AG09319 (cell line): ENCODE measurements at places on chromosomes 3 and 15.

DNA sequence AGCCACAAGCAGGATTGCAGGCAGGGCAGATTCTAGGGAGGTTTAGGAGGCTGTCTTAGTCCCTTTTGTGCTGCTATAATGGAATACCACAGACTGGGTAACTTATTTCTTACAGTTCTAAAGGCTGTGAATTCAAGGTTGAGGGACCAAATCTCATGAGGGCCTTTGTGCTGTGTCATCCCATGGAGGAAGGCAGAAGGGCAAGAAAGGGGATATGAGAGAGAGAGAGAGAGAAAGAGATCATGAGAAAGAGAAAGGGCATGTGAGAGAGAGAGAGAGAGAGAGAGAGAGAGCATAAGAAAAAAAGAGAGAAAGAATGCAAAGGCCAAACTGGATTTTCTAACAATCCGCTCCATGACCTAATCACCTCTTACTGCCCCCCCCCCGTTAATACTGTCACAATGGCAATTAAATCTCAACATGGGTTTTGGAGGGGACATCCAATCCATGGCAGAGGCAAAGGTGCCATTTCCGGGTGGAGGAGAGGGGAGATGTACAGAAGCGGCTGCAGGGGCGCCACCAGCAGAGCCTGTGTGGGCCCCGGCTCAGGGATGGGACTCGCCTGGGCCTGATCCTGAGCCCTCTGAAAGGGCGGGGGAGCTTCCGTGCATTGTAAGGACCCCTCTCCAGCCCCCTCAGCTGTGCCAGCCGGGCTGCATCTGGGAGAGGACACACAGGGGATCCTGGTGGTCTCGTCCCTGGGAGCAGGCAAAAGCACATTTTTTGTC is 20.5 kb downstream of the MRPS11 start:
- no peak for DNase-seq

DNA sequence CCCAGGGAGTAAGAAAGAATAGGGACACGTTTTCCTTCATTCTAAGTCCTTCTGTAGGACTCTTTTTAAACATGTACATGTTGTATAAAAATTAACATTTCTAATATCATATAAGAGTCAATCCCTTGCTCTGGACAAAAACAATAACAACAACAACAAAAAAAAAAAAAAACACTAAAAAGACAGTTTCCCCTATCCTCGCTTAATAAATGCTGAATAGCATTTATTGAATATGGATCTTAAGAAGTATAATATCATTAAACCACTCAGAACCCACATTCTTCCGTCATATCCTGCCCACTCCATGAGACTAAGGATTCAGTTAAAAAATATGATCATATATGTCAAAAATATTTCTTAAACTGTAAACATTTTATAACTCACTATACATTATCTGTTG is 145.1 kb downstream of the AQP9 start:
- no peak for DNase-seq

- no peak for DNase-seq
These were observed 4.5 kb downstream of the SMC4 start for GRCh38 chr3:160403796-160404470.

- DNase-seq, result no peak
These were observed 19.5 kb downstream of the NFKBIZ start for GRCh38 chr3:101868534-101869464.

DNA sequence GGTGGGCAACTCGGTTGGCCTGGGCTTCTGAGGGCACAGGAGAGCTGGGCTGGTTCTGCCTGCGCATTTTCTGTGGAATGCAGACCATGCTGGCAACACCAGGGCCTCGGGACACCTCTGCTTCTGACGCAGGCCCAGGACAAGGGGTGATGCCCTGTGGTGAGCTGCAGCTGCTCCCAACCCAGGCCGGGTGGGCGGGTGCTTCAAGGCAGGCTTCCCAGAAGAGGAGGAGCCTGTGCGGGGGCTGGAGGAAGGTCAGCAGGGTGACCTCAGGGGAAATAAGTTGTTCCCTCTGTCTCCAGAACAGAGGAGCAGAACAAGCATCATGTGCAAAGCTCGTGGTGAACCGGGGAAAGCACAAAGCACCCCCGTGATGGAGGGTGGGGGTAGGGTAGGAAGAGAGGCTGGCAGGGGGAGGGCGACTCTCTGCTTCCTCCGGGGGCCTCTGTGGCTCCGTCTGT is 11.0 kb upstream of the PLXNA1 start:
- DNase-seq, result peak; percentile 15

DNA sequence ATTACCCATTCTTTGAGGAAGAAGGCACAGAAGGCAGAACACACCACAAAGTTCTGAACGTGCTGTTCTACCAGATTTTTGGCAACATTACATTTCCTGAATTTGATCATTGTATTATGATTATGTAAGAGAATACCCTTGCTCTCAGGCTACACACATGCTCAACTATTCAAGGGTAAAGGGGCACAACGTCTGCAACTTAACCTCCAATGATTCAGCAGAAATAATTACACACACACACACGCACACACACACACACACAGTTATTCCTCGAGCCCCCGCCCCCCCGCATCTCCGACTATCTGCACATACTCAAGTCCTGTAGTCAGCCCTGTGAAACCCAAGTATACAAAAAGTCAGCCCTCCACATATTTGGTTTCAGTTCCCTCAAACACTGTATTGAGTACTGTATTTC is 26.8 kb downstream of the RPN1 start:
- peak; percentile 35 for DNase-seq

DNA sequence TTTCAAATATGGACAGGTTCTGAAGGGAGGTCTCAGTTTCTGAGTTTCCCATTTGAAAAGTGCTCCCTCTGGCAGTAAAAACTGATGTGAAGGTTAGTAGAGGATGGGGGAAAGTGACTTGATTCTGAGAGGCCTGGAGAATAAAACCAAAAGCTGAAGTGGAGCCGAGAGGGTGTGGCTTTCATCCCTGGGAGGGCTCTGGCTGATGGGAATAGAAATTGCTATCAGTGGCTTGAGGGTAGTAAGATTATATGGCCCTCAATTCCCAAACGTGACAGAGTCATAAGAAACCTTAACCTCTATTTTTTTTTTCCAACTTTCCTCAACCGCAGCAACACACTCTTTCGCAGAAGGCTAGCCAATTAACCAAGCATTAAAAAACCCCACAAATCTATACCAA is 185.9 kb downstream of the MEIS2 start:
- no peak for DNase-seq

GRCh38 chr3:40754994-40755393 is 230.2 kb downstream of the ZNF621 start:
- DNase-seq, result no peak

DNA sequence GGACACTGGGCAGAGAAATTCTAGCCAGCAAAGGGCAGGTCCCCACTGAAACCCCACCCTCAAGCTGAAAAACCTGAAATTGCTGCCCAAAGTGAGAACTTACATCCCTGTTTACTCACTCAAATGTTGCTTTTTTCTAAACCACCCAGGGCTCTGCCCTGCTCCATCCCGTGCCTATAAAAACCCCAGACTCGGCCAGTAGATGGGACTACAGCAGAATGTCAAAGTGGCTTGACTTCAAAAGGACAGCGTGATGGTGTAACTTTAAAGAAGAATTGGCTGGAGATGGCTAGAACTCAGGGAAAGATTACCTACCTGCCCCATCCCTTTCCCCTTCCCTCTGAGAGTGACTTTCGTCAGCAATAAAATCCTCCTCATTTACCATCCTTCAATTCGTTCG is 246.9 kb downstream of the PYDC2 start:
- DNase-seq, result no peak

GRCh38 chr3:127036209-127037020 is 53.5 kb downstream of the PLXNA1 start:
- DNase-seq, result no peak

- no peak for DNase-seq
These were observed 63.0 kb downstream of the ST3GAL6 start for GRCh38 chr3:98826126-98826525.

DNA sequence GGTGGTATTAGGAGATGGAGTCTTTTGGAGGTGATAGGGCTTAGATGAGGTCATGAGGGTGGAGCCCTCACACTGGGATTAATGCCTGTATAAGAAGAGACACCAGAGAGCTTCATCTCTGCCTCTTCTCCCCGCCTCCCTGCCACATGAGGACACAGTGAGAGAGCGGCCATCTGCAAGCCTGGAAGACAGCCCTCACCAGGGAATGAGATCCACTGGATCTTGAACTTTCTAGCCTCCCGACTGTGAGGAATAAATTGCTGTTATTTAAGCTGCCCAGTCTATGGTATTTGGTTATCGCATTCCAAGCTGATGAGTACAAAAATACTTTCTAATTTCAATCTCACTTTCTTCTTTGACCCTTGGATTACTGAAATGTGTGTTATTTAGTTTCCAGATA is 121.4 kb downstream of the OCA2 start:
- no peak for DNase-seq

DNA sequence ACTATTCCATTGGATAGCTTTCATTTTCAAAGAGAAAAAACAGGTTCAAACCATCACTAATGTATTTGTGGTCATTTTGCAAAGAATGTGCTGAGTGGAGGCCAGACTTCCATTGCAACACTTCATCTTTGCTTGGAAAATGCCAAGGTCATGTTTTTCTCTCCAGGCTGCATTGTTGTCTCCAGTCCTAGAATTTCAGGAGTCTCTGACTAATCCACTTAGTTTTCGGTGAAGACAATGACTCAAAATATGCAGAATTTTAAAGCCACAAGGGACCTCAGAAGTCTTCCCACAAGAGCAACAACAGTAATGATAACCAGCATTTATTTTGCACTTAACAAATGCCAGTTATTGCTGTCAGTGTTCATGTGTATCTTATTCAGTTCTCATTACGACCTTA is 277.0 kb downstream of the RYR3 start:
- DNase-seq, result no peak

DNA sequence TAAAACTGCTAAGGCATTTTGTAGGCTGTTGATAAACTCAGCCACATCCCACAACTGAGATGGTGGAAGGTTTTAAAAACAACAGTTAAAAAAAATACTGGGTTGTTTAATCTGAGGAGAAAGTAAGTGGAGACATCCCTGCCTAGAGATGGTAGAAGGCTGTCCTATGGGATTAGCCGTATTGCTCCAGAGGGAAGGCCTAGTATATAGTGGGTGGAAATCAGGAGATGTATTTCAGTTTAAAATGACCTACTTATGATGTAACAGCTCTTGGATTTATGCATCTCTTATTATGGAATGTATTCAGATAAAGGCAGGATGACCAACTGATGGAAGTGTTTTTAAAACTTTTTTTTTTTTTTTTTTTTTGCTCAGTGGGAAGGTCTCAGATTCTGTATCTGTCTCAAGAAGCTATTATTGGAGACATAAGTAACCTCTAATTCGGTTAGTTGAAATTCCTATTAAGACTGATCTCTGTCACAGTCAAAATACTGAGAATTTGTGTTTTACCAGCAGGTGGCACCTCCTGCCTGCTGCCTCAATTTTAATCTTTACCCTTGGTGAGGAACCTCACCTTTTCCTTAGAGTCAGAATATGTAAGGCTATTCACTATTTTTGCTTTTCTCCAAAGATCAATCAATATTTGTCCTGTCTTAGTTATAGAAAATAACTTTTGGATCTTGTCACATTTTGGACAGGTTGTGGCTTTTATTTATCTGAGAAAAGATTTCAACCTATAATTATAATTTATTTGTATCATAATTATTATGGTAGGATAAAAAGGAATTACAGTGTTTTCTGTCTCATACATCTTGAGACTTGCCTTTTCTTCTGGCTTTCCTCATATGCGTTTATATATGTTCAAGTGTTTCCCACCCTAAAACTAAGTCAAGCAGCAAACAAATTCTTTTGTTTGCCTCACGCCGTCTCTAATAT is 63.0 kb downstream of the VPS8 start:
- DNase-seq, result no peak

GRCh38 chr3:143436231-143436930 is 316.8 kb downstream of the CHST2 start:
- DNase-seq, result no peak

DNA sequence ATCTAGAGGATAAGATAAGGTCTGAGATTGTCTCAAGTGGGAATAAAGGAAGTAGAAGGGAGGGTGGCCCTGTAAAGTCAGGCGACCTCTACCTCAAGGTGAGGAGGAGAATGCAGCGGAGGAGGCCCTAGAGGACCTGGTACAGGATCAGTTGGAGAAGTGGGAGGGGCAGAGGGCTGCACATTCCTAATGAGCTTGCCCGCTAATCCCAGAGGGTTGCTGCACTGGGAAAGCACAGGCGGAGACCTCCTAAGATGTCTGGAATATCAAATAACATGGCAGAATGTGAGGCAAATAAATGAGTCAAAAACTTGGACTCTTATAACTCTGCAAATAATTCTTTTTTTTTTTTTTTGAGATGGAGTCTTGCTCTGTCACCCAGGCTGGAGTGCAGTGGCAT is 30.2 kb upstream of the VPS8 start:
- DNase-seq, result no peak

DNA sequence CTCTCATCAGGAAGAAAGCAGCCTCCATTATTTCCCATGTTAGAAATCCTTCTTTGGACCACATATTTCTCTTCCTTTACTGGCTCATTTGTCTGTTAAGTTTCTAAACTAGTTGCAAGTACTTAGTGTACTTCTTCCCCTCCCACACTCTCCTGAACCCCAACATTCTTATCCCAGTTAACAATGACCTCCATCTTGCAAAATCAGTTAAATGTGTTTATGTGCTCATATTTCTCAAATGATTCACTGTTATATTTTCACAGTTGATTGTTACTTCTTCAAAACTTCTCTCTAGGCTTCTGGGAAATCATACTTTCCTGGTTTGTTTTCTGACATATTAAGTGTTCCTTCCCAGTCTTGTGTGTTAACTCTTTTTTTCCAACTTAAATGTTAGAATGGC is 856.9 kb downstream of the EPHA3 start:
- no peak for DNase-seq

DNA sequence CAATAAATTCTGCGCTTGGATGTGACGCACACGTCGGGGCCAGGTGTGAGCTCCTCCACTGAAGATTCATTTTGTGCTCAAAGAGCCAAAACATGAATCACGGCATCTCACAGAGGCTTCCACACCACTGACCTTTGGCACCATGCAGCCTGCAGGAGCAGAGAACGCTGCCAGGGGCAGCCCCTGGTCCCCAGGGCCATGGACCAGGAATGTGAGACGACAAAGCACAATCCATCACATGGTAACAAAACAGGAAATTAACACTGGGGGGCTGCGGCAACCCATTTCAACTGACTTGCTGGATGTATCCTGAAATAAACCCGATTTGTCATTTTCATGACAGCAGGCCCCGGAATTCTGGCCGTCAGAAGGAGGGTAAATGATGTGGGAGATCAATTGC is 167.5 kb upstream of the IGF1R start:
- DNase-seq, result no peak

DNA sequence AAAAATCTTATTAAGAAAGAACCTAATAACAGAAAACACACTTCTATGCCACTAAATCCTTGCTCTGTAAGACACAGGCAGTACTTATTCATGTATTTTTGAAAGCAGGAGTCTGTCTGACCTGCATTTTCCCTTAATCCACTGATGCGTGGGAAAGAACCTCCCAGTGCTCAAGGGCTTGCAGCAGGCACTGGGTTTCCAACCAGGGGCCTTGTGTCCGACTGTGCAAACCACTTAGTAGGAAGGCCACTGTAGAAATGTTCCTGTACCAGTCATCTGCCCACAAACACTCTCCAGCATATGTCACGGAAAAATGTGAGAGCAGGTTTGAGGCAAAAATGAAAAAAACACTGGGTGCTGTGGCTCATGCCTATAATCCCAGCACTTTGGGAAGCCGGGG is 12.4 kb downstream of the CXCR6 start:
- DNase-seq, result no peak
